AG04450 (cell line): ENCODE measurements at places on chromosomes 5 and 9.

- no peak for DNase-seq
Observed at GRCh38 chr5:25979086-25979485, 1059.3 kb downstream of the CDH9 start.

DNA sequence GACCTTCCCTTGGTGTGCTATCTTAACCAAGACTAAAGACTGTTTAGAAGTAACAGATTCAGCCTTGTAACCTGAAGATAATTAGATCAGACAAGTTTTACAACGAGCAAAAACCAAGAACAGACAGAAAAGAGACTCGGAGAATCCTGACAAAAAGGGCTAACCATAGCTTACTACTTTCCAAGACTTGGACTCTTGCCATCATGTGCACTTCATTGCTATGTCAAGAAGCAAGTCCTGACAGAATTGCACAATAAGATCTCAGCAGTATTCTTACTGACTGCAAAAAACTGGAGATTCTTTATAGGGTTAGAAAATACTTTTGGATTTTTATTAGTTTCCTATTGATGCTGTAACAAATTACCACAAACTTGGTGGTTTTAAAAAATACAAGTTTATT, 1539.0 kb upstream of the NUDT12 start:
- no peak for DNase-seq

DNA sequence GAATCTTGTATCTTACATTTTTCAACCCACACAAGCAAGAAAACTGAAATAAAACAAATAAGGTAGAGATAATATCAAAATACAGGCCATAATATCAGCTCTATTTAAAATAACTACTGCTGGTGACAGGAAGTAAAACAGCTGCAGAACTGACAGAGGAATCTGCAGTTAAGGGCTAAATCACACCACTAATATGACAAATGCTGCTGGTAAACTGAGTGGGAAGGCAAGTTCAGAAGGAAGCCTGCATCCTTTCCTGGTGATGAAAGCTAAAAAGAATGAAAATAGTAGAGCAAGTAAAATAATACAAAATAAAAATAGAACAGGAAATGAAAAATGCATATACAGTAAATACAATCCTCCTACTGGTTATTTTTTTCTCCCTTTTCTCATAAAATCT, 1293.7 kb upstream of the C9orf72 start:
- no peak for DNase-seq

DNA sequence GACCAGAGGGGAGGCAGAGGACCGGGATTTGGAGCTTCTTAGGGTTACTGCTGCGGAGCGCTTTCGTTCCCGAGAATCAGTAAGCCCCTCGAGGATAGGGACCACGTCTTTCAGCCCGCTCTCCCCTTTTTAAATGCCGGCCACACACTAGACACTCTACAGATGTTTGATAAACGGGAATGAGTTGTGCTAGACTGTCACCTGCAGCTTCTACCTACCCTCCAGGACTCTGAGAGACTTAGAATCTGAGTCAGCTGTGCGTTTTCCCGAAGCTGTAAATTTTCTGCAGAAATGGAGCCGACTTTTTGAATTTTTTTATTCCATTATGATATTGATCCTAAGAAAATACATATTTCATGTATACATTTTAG, 670 bp downstream of the CCDC171 start:
- DNase-seq: no peak

GRCh38 chr9:76426807-76427419, 32.1 kb upstream of the GCNT1 start:
- no peak for DNase-seq
